ENCODE measurements at places on chromosomes 16 and 17.

DNA sequence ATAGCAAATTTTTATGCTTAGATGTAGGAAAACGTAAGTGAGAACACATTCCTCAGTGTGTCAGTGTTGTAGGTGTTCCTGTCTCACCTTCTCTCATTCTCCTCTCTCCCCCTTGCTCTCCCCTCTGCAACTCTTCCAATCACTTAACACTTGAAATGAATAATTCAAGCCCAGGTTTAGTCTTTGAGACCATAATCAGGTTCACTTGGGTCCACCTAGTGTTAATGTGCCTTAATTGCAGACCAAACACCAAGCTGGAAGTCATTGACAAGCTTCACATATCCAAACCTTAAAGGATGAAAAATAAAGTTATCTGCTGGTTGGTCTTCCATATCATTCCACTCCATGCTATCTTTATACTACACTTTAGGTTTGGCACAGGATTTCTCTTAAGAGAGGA lies 37.0 kb downstream of the STXBP4 start:
- no peak for DNase-seq

DNA sequence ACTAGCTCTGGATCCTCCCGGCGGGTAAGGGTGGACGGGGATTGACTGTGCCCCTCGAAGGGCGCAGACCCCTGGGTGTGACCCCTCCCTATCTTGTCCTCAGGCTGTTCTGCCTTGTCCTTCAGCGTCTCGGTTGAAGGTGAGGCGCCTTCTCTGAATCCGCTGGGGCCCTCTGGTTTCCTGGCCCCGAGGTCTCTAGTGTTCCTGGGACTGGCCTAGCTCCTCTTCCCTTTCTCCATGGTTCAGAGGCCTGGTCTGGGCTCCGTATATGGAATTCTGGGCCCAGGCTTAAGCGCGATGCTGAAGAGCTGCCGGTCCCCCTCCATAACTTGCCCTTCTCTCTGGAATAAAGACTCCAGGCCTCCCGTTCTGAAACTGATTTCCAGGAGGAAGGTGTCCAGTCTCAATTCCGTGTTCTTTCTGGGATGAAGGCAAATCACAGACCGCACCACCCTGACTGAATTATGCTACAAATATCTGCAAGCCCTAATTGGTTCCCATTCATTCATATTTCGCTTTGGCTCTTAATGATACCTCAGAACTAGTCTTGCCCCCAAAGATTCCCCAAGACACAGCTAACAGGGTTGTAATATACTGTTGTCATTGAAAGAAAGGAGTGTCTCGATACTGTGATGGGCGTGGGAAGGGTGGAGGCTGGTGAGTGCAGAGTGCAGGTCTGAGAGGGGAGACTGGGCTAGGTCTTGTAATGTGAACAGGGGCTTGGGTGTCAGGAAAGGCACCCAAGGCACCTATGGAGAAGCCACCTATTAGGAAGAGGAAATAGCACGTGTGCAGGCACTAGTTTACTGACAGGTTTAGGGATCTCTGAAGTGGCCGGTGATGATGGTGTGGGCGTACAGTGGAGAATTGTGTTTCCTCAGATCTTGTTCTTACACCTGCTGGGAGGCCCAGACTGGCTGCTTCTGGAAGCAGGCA lies 851 bp downstream of the EDC4 start:
- no peak for DNase-seq

- DNase-seq = no peak
Measured at GRCh38 chr16:3180445-3180878, 7.5 kb upstream of the OR1F1 start.

DNA sequence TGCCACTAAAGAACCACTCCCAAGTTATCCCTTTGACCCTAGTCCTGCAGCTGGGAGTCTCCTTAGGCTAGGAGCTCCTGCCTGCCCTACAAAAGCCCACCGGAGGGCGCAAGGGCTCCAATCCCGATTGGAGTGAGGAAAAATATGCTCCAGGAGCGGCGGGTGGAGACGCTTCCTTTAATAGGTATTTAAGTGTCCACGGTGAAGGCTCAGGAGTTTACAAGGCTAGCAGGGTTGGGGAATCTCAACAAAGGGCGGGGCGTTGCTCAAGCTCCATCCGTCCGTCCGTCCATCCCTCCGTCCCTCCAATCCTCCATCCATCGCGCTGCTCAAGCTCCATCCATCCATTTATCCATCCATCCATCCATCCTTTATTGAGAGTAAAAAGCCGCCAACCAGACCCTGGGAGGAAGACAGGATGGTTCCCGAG lies 556 bp upstream of the SPNS1 start:
- DNase-seq = no peak

- DNase-seq = no peak
Measured at GRCh38 chr16:17205279-17206211, 265.2 kb downstream of the XYLT1 start.

- DNase-seq = no peak
Measured at GRCh38 chr17:50649042-50649908, 14.6 kb downstream of the ABCC3 start.

DNA sequence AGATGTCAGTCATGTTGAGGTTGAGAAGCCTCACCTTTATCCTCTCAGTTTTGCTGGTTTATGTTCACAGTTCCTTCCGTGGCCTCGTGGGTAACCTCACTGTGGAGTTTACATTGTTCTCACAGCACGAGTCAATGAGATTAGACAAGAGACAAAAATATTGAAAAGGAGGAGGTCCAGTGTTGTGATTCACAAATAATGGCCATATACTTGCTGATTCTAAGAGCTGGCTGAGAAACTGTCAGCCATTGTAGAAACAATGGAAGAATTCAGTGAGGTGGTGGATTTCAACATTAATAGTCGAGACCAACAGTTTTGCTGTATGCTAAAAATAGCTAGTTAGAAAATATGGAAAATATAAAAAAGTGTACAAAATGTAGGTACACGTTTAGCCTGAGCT lies 176.4 kb upstream of the WSCD1 start:
- no peak for DNase-seq

DNA sequence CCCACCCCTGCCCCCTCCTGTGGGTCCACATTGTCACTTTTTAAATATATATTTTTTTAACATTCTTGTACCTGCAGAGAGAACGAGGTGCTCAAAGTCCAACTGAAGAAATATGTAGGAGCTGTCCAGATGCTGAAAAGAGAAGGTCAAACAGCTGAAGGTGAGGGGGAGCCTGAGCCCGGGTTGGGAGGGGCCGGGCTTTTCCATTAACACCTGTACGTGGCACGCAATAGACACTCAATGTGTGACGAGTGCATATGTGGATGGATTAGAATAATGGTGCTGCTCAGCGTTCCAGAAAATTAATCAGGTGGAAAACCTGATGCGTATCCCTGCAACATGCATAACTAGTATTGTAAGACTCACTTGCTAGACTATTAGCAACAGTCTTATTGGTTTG lies 223.0 kb downstream of the SNX29 start:
- no peak for DNase-seq

- no peak for DNase-seq
Measured at GRCh38 chr17:38538906-38539305, 66.8 kb downstream of the SRCIN1 start.

DNA sequence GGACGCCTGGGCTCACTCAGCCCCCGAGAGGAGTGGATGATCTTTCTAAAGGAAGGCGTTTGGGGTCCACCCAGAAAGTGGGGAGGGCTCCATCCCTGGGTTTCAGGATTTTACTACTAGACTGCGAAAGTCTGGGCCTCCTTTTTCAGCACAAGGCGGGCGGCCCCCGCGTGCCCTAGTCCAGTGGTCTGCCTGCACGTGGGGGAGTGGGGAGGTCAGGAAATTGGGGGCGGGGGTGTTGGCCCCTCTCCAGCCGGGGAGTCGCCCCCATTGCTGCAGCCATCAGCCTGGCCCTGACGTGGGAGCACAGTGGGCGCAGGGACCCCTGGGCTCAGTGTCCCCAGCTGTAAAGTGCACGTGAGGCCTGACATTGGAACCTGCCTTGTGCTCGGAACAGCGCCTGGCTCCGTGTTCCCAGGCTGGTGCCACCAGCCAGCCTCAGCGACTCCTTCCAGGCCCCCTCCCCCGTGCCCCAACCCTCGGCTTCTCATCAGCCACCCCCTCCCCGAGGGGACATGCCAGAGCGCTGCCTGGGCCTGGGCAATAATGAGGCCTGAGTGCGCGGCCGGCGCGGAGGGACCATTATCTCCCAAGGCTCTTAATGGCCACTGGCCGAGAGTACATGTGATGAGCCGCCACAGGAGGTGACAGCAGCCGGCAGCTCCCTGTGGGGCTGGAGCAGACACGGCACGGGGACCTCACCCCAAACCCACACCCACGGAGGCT lies 2.4 kb upstream of the C1QTNF8 start:
- DNase-seq = no peak

DNA sequence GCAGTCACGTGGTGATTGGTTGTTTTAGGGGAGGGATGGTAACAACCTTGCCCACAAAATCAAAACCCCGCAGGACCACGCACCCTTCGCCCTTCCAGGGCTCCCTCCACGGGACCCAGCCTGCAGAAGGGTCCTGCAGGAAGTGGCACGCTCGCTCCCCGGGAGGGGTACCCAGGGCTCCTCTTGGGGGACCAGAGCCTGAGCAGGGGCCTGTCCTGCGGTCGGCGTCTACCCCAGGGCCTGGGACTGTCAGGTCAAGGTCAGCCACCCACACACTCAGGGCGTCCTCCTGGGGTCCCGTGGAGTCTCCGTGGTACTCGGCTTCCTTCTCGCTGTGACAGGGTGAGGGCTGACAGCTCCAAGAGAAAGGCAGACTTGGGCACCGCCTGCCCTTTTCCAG lies 33.9 kb downstream of the ZNF469 start:
- no peak for DNase-seq

DNA sequence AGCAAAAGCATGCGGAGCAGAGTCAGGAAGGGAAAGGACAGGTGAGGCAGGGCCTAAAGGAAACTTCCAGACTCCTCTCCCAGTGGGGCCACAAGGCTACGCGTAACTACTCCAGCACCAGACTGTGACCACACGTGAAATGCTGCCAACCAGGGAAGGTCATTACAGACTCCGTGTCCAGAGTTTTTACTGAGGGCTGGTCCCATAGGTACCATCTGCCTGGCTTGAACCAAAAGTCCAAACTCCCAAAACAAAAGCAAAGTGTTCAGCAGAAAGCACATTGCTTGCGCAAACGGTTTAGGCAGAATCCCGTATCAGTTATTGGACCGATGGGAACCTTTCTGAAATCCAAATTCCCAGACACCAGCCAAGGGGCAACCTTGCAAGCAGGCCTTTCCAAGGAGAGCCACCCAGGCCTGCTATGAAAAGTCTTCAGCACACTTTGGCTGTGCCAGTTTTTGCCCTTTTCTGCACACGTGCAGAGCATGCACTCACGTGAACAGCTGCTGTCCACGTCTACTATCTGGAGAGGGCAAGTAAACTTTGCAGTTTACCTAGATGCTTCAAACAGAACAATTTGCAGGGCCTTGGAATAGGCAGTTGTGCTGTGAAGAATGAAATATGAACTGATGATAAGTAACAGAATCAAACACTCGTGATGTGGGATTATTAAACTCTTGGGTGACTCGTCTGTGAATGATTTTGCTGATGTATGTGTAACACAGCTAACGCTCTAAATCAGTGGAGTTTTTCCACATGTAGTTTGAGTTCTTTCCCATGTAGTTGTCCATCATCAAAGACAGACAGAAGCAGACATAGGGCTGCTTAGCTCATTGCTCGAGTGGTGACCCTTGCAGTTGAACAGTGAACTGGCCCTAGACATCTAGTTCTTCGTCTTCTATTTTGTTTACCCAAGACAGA lies 58.1 kb upstream of the CRISPLD2 start:
- DNase-seq = no peak

DNA sequence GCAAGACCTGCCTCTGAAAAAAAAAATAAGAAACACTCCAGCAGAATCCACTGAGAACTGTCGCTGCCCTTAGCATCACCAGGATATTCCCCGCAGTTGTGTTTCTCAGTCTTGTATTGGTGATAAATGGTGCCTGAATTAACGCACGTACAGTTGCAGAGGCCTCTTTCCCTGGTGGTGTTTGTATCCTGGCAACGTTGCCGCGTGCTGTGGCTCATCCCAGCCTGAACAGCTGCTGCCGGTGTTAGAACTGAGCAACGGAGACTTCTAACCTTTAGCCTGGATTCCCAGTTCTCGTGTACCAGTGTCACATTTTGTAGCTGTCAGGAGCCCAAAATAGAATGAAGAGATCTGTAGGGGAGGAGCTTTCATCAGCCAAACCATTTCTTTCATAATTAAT lies 4.8 kb downstream of the MLYCD start:
- DNase-seq = no peak

DNA sequence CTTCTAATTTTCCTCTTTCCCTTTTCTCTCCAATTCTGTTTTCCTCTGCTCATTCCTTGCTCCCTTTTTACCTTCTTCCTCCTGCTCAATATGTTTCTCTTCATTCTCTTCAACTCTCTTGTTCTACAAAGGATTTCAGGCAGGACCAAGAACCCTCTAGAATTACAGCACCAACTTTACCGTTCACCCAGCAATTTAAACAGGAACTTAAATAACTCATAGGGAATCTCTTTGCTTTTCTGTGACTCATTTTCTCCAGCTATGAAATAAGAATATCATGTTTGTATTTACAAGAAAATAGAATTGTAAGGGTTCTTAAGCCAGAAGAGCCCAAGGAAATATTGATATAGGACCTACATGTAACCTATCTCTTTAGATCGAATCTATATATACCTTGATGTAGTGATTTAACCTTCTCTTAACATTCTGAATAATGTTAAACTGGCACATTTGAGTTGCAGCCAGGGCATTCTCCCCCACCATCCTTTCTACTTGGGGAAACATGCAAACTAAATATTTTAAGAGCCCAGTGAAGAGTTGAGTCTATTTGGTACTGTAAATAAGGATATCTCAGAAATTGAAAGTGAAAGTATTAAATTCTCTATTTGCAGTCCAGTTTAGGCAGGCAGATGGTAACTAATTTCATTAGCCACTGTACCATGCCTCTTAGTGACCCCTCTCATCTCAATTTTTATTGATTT lies 137.0 kb downstream of the ANKFN1 start:
- DNase-seq = no peak

DNA sequence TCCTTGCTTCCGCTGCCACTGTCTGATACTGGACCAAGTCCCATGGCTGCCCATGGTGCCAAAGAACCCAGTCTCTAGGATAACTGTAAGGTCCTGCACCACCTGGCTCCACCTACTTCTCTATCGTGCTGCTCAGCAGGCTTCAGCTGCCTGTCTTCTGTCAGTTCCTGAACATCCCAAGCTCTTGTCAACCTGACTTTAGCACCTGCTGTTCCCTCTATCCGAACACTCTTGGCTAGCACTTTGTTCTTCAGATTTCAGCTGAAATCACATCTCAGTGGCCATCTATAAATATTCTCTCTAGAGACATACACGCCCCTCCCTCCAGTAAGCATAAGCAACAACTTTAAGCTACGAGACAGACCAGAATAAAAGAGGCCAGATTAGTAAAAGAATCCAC lies 15.0 kb upstream of the TMEM101 start:
- no peak for DNase-seq

GRCh38 chr17:38609280-38610031 lies 3.7 kb upstream of the SRCIN1 start:
- DNase-seq = no peak

Data from activated gamma-delta T cell treated with anti-CD3 and anti-CD28 coated beads, Interleukin-2, amount 50 U/mL, for 16 hours (primary cell).